Activated CD4-positive, alpha-beta memory T cell treated with anti-CD3 and anti-CD28 coated beads for 36 hours (primary cell): ENCODE measurements at places on chromosomes 11 and 22. TPM values are rescaled to one million over a fixed set of nuclear protein-coding genes. Genes with fewer than 3 reads are reported as not detected.

DNA sequence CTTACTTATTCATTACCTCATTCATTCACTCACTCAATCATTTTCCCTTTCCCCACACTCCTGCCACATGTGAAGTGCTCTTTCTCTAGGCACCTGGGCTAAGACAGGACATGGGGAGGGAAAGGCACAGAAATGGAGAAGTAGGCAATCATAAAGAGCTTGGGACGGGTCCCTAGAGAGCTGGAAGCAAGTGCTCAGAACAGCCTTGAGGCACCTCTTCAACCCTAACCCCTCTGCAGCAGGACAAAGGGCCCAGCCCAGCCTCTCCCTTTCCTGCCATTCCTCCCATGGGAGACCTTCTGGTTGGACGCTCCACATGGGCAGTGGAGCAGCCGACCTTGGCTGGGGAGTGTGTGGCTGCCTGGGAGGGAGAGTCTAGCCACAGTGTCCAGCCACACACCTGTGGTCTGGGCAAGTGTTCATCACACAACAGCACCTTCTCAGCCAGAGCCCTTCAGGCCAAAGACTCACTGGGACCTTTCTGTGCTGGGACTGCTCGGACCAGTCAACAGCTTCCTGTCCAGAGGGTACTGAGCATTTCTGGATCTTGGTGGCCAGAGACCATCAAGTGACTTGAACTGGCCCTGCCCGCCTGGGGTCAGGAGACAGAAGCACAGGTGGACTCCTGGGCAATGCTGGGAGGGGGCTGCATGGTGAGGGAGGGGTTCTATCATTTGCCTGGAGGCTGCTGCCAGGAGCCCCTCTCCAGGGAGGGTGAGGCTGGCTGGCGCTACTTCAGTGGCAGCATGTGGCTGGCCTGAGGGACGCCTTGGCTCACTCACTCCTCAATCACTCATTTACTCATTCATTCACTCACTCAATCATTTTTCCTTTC lies 1.0 kb upstream of the MUC5AC start:
- peak; percentile 4 for DNase-seq
- no peak overlapping the region for H3K4me3 ChIP-seq
- H3K36me3 ChIP-seq, result no peaks in the 10 kb centered on the region
- H3K27ac ChIP-seq, result no peak overlapping the region
- H3K27me3 ChIP-seq, result no peaks in the 10 kb centered on the region
- no peaks in the 10 kb centered on the region for H3K4me1 ChIP-seq

GRCh38 chr11:30873924-30874610 lies 287.9 kb upstream of the MPPED2 start:
- H3K4me1 ChIP-seq, result no peaks in the 10 kb centered on the region
- H3K36me3 ChIP-seq, result no peaks in the 10 kb centered on the region
- no peak overlapping the region for H3K4me3 ChIP-seq

The ELP4 gene
- total RNA-seq, result 18.3 TPM

DNA sequence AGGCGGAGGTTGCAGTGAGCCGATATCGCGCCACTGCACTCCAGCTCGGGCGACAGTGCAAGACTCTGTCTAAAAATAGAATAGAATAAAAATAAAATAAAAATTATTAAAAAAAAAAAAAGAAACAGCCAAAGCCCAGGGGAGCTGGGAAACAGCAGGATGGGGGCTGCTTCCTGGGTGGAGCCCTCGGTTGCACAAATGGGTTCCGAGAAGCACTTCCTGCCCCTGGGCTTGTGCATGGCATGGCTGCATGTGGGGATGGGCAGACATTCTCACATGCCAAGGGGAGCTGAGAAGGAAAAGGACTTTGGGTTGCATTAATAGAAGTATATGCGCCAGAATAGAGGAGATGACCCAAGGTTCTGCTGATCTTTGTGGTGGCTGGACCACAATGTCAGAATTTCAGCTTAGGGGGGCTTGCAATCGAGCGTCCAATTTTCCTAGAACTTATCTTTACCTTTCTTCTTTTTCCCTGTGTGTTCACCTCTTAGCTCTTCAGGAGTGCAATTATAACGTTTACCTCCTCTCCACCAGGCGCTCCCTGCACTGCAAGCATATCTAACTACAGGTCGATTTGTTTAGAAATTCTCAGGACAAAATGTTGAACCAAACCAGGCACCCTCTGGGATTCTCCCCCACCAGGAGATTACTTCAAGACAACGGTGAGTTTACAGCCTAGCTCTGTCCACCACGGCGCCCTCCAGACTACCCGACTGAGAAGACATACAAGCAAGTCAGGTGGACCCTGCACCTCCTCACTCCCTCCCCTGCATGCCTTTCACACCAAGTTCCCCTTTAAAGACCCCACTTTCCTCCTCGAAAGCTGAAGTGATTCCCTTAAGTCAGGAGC lies 53.2 kb downstream of the SHISAL1 start:
- no peak overlapping the region for H3K4me3 ChIP-seq
- DNase-seq, result no peak

- H3K4me1 ChIP-seq, result peaks cover 62% of the 10 kb centered on the region
- no peak for DNase-seq
- no peaks in the 10 kb centered on the region for H3K27me3 ChIP-seq
- peak overlapping the region; percentile 100 for H3K4me3 ChIP-seq
- H3K36me3 ChIP-seq, result peaks cover 13% of the 10 kb centered on the region
- H3K27ac ChIP-seq, result peak overlapping the region; percentile 60
These were observed 1.8 kb downstream of the TBC1D22A start for GRCh38 chr22:46764140-46764680.

The MIOX gene
- total RNA-seq, result 0.59 TPM

The KDM4D gene
- 1.6 TPM for total RNA-seq

The MGAT3 gene
- total RNA-seq, result 0.05 TPM

DNA sequence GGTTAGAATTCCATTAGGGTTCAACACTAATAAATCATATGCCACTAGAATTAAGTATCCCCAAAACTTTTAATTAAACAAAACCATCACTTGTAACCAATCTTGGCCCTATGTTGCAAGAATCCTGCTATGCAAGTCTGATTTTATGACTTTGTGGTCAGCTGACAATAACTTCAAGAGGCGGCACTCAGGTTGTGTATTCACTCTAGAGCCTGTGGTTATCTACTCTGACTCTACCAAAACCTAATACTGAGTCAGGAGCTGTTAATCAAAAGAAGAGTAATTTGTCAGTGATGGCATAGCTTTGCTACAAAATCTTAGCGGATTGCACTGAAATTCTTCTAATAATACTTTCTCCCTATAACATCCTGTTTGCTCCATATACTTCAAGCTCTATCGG lies 253.7 kb downstream of the AASDHPPT start:
- no peak overlapping the region for H3K4me3 ChIP-seq
- H3K36me3 ChIP-seq, result no peaks in the 10 kb centered on the region
- no peak for DNase-seq
- no peaks in the 10 kb centered on the region for H3K4me1 ChIP-seq

GRCh38 chr22:41598891-41599635 lies 9.4 kb upstream of the PMM1 start:
- H3K4me3 ChIP-seq, result no peak overlapping the region
- H3K4me1 ChIP-seq, result peaks cover 18% of the 10 kb centered on the region
- DNase-seq, result no peak

GRCh38 chr22:35496768-35497312 lies 43.8 kb upstream of the RASD2 start:
- peaks cover 46% of the 10 kb centered on the region for H3K27me3 ChIP-seq
- DNase-seq, result no peak
- no peak overlapping the region for H3K27ac ChIP-seq
- H3K4me3 ChIP-seq, result no peak overlapping the region

The PHLDA2 gene
- 8.3 TPM for total RNA-seq

DNA sequence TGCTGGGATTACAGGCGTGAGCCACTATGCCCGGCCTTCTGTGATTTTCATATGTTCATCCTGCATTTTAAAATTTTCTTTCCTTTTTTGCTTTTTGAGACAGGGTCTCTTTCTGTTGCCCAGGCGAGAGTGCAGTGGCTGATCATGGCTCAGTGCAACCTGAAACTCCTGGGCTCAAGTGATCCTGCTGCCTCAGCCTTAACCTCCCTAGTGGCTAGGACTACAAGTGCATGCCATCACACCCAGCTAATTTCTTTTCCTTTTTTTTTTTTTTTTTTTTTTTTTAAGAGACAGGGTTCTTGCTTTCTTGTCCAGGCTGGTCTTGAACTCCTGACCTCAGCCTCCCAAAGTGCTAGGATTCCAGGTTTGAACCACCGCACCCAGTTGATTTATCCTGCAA lies 54.1 kb upstream of the WT1 start:
- no peaks in the 10 kb centered on the region for H3K36me3 ChIP-seq
- H3K27ac ChIP-seq, result no peak overlapping the region
- no peaks in the 10 kb centered on the region for H3K4me1 ChIP-seq
- no peak overlapping the region for H3K4me3 ChIP-seq
- DNase-seq, result no peak

- no peak for DNase-seq
- H3K4me1 ChIP-seq, result no peaks in the 10 kb centered on the region
- no peaks in the 10 kb centered on the region for H3K27me3 ChIP-seq
- no peak overlapping the region for H3K27ac ChIP-seq
- H3K36me3 ChIP-seq, result peaks cover 47% of the 10 kb centered on the region
These were observed 36.3 kb downstream of the MRE11 start for GRCh38 chr11:94457118-94458029.

The TPCN2 gene
- 12.0 TPM for total RNA-seq

DNA sequence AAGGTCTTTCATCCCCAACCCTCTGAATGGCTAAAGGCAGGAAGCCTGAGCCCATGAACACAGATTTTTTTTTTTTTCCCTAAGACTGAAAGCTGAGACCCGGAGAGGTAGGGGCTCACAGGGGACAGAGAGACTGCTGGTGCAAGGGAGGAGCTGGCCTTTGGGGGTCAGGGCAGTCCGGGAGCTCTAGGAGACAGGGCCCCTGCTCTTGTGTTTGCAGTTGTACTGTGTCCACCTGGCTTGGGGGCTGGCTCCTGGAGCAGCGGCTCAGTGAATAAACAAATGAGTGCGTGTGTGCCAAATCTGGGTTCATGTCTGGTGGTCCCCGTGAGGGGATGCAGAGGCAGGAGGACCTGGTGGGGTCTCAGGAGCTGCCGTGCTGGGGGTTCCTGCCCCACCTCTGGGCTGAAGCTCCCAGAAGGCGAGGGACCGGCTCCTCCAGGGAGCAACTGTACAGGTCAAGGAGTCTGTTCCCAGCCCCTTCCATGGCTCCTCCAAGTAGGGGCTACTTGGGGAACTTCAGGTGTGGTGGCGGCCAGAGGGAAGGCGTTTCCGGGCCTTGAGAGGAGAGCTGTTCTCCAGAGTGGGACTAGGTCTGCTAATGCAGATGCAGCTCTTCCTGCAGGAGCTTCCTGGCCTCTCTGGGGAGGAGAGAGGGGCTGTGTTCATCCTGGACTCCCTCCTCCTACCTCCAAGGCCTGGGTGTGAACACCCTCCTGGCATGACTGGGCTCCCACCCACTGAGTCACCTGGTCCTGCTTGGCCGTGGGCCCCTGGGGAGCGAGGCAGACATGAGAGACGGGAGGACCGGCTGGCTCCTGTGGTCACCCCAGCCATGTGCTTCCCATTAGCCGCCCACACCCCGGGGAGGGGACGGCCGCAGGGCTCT lies 57.6 kb downstream of the FBXO7 start:
- H3K36me3 ChIP-seq, result no peaks in the 10 kb centered on the region
- no peak for DNase-seq
- H3K27ac ChIP-seq, result no peak overlapping the region
- H3K4me1 ChIP-seq, result no peaks in the 10 kb centered on the region
- peaks cover 7% of the 10 kb centered on the region for H3K27me3 ChIP-seq

DNA sequence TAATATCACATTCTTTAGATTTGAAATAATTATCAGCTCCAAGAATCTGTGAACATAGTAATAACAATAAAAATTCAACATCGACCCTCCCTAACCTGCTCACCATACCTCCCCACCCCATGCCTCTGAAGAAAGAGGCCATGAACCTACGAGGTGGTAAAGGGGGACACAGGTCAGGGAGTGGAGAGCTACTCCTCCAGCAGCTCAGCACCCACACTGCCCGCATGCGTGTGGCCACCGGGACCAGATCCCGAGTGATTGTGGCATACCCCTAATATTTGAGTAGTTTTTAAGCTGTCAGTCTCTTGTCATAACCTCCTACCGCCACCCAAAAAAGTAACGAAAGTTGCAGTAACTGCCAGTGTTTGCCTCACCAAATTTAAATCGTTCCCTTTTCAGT lies 16.8 kb upstream of the ADSL start:
- H3K4me3 ChIP-seq, result no peak overlapping the region
- no peaks in the 10 kb centered on the region for H3K36me3 ChIP-seq
- H3K27me3 ChIP-seq, result no peaks in the 10 kb centered on the region
- no peak for DNase-seq

GRCh38 chr11:44709966-44710365 lies 16.8 kb upstream of the TSPAN18 start:
- no peaks in the 10 kb centered on the region for H3K36me3 ChIP-seq
- no peak overlapping the region for H3K27ac ChIP-seq
- H3K27me3 ChIP-seq, result no peaks in the 10 kb centered on the region
- H3K4me3 ChIP-seq, result no peak overlapping the region

- peak overlapping the region; percentile 49 for H3K4me3 ChIP-seq
- H3K27ac ChIP-seq, result peak overlapping the region; percentile 77
- H3K4me1 ChIP-seq, result peaks cover 43% of the 10 kb centered on the region
- no peaks in the 10 kb centered on the region for H3K27me3 ChIP-seq
These were observed 48.8 kb downstream of the MCHR1 start for GRCh38 chr22:40727964-40728615.

- peaks cover 30% of the 10 kb centered on the region for H3K4me1 ChIP-seq
- no peak overlapping the region for H3K4me3 ChIP-seq
- no peak overlapping the region for H3K27ac ChIP-seq
These were observed 9.4 kb downstream of the DIXDC1 start for GRCh38 chr11:111946499-111946898.

DNA sequence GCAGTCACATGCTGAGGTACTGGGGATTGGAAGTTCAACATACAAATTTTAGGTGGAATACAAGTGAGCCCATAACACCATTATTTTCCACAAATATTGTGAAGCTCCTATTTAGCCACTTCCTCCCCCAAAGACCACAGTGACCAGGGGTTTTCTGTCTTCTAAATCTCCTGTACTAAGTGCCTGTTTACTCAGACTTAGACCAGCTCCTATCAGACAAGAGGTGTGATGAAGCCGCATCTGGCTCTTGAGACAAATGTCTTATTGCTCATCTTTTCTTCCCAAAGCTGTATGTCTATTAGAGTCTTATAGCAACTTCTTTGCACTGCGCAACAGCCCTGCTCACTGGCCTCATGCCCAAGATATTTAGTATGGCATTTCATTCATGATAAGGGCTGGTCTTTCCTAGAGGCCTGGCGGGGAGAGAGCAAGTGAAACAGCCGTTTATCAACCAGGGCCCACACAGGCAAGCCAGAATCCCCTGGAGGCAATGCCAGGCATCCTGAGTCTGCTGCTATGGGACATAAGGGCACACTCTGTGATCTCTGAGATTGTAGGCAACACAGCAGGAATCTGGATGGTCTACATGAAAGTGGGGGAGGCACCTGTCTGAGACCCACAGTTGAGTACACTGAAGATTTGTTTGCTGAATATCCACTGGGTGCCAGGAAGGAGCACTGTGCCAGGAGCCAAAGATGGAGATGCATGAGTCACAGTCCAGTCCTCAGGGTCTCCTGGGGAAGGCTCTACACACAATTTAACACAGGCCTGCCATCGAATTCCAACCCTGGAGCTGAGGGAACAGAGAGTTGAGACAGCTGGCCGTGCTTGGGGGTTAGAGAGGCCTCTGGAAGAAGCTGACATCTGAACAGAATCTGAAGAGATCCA lies 78.5 kb upstream of the NCAM1 start:
- H3K27me3 ChIP-seq, result no peaks in the 10 kb centered on the region
- H3K4me1 ChIP-seq, result peaks cover 2% of the 10 kb centered on the region
- no peak overlapping the region for H3K27ac ChIP-seq
- no peak for DNase-seq
- no peaks in the 10 kb centered on the region for H3K36me3 ChIP-seq
- no peak overlapping the region for H3K4me3 ChIP-seq
